LoVo (cell line): ENCODE measurements at places on chromosomes 3 and 15.

DNA sequence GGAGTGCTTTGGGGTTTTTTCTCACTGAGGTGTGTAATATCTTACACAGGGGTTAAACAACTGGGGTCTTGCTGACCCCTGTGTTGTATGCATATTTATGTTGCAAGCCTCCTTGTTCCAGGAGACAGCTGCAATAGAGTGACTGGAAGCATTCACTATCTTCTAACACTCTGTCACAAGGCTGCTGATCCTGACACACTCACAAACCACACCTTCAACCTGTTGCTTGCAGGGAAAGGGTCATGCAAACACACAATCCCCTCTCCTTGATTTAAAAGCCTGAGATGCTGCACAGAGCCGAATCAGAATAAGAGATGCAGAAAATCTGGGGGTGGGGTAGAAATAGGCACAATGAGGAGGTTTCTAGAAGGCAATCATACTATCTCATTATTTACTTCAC lies 197.3 kb downstream of the CADPS start:
- no peak for DNase-seq

GRCh38 chr3:5428607-5429516 lies 241.4 kb downstream of the EDEM1 start:
- no peak for DNase-seq

GRCh38 chr3:76479161-76479650 lies 560.7 kb upstream of the ROBO2 start:
- DNase-seq, result no peak

DNA sequence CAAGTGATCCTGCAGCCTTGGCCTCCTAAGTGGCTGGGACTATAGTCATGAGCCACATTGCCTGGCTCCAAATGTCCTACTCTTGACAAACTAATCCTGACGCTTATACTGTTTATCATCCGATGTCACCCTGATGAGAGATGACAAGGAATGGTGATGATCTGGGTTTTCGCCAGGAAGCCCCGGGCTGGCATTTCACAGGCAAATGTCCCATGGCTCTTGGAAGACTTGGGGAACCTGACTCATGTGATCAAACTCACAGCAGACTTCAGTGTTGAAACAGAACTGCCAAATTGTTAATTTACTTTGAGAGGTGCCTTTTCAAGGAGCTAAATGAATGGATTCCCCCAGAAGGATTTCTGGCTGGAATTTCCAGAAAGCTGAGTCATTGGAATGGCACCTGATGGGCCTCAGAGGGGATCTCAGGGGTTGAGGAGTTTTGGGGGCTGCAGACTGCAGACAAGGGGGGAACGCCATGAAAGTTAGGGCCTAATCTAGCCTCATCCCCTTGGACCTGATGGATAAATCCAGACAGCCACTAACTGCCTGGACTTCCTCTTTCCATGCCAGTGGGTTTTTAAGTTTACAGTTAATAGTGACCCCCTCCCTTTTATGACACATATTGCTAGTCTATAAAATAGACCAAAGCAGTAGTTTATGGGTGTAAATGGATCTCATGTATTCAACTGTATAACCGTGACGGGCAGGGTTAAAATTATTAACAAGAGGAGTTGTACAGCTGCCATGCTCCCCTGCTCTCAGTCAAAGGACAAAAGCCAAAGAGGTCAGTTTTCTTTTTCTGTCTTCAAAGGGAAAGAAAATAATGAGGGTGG lies 146.6 kb downstream of the CHSY1 start:
- no peak for DNase-seq

- DNase-seq, result no peak
Observed at GRCh38 chr15:101201411-101202174, 50.3 kb downstream of the CHSY1 start.
